ENCODE measurements at places on chromosomes 11 and 22.

- DNase-seq: no peak
Measured at GRCh38 chr11:73159297-73159696, 17.2 kb upstream of the FCHSD2 start.

- DNase-seq: no peak
Measured at GRCh38 chr22:48438800-48439559, 1388.7 kb downstream of the BRD1 start.

GRCh38 chr11:122745111-122745510 is 89.6 kb downstream of the UBASH3B start:
- DNase-seq: no peak

DNA sequence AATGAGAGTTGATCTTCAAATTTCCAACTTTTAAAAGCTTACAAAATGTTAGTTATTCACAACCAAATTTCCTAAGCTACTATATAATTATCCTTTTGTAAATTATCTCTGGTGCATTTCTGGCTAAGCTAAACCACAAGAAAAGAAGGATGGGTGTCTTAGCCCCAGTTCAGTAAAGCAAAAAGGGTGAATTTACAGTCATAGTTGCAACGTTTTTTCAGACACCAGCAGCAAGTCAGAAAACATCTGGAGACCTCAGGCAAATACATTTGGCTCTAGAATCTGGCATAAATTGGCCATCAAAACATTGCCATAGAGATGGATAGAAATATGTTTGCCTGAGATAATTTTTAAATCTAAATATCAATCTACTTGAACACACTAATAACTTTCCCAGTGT is 257.0 kb downstream of the GUCY1A2 start:
- no peak for DNase-seq

- no peak for DNase-seq
Measured at GRCh38 chr11:68549789-68550484, 89.4 kb downstream of the PPP6R3 start.

GRCh38 chr11:111300569-111300968 is 2.2 kb downstream of the POU2AF3 start:
- no peak for DNase-seq

DNA sequence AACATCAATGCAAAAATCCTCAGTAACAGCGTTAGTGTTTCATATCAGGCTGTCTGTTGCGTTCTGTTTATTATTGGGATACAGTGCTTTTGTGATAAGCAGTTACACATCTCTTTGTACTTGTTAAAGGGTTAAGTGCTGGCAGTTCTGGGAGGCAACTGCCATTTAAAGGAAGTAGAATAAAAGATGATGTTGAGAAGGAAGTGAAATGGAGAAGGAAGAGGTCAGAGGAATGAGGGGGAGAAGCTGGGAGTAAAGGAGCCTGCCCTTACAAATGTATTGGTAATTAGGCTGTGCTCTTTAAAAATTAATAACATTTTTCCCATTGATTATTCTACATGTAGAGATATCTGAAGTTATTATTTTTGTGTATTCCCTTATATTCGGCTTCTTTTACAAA is 674.7 kb downstream of the NTM start:
- no peak for DNase-seq

DNA sequence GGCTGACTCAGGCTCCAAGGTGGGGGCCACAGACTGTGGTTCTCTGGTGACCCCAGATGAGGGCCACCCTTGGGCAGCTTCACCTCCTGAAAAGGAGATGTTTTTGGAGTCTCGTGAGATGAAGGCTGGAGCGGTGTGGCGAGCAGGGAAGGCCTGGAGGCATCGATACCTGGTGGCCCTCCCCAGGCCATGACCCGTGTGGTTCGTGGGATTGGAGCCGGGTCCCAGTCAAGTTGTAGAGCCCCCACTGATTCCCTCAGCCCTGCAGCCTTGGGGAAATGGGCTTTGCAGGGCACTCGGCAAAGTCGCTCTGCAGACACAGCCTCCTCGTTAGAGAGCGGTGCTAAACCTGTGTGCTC is 1083.4 kb downstream of the BRD1 start:
- DNase-seq: no peak

GRCh38 chr11:68446046-68446725 is 14.4 kb upstream of the PPP6R3 start:
- no peak for DNase-seq

DNA sequence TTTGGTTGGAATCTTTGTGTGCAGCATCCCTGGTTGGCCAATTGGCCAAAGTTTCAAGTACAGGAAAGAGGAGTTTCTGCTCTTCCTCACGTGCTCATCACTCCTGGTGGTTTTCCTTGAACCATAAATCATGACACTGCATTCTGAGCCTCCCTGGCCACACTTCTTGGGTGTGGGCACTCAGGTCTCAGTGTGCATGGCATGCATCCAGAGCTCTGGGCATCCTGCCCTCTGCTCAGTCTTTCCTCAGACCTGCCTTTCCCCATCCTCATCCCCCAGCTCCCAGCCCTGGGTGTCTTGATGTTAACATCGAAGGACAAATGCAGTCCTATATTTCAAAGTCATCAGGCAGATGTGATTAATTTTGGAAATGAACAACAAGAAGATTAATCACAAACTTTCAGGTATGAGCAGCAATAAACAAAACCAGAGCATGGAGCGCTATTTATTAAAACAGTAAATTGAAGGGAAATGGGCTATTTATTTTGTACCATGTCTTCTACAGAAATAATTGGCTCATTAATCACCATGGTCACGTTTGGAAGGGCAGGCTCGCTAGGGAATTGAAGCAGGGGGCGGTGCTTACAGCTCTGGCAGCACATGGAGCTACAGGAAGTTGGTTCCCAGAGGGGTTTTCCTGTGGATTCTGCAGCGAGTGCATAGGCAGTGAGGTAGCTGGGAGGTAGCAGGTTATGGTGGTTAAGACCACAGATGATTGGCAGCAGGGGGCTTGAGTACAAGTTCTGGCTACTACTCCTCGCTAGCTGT is 89.6 kb downstream of the CSNK2A3 start:
- no peak for DNase-seq

- no peak for DNase-seq
Measured at GRCh38 chr11:59224351-59224928, 11.7 kb upstream of the MPEG1 start.

- no peak for DNase-seq
Measured at GRCh38 chr11:17393472-17393871, 5.0 kb upstream of the KCNJ11 start.

- no peak for DNase-seq
Measured at GRCh38 chr11:58866788-58867187, 22.3 kb upstream of the GLYATL2 start.

- no peak for DNase-seq
Measured at GRCh38 chr11:44562845-44563460, 2.5 kb upstream of the CD82 start.

Data from T-helper 1 cell (primary cell).